ENCODE measurements at places on chromosomes 7 and 10.

GRCh38 chr7:110534241-110534931, 556.5 kb upstream of the LRRN3 start:
- no peak for DNase-seq

GRCh38 chr10:12635127-12635541, 285.8 kb downstream of the CAMK1D start:
- no peak for DNase-seq

- DNase-seq = no peak
Observed at GRCh38 chr7:121371883-121372282, 24.2 kb downstream of the FAM3C start.

DNA sequence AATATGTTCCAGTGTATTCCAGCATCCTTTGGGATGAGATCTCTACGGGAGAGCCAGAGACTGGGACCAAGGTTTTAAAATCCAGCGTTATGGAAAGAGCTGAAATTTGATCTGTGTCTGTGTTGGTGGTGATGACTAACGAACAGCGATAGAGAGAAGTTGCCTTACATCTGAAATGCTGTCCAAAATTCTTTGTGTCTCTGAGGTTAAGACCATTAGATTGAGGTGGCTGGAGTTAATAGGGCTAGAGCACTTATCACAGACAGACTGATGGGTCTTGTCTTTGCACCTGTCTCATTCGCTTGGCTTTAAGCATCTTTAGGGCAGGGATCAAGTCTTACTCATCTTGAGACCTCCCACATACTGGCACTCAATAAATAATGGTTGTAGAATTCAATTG, 41.0 kb upstream of the RAPGEF5 start:
- no peak for DNase-seq

- DNase-seq = no peak
Observed at GRCh38 chr7:81487516-81487915, 282.3 kb downstream of the HGF start.

DNA sequence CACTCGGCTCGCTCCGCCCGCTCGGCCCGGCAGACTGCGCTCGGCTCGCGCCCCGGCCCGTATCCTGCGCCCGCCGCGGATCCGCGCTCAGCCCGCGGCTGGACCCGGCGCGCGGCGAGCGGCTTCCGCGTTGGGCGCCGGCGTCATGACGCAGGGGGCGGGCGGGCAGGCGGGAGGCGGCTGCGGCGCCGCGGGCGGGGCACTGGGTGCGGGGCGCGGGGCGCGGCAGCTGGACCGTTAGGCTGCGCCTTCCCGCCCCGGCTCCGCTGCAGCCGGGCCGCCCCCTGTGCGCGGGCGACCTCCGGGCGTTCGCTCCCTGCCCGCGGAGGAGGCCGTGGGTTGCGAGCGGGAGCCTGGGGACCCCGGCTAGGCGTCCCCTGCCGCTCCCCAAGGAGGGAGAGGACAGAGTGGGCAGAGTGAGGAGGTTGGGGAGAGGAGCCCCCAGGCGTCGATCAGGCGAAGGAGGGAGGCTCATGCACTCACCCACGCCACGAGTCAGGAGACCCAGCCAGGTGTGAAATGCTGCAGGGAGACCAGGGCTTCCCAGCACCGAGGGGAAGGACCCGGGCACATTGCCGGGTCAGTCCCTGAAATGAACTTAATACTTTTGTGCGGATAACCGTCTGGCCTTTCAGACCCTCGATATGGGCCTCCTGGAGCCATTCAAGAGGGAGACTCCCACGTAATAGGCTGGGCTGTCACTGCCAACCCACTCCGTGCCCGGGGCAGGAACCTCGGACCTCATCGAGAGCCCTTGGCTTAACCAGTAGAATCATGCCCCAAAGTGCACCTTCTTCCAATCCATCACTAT, at the start of gene PIP4K2A:
Gene PIP4K2A, minus strand, starts transcription at position 100 of the 811 bp plus-strand sequence. CDS start 252 bp downstream, outside the sequence.
- DNase-seq = peak; percentile 87

DNA sequence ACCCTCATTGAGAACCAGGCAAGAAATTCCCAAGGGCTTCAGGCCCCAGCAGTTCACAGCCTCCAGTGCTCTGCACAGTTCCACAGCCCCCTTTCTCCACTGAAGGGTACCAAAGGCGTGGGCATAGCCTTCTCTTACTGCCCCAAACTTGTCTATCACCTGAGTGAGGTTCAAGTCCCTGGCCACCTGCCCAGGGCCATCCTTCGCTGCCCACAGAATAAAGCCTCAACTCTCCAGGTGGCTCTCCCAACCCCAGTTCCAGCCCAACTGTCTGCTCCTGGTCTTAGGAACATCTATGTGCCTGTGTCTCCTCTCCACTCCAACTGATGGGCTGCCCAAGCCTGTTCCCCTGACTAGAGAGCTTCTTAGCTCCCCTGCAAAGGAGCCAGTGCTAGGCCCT, 79.1 kb downstream of the FAM53B start:
- DNase-seq = no peak

DNA sequence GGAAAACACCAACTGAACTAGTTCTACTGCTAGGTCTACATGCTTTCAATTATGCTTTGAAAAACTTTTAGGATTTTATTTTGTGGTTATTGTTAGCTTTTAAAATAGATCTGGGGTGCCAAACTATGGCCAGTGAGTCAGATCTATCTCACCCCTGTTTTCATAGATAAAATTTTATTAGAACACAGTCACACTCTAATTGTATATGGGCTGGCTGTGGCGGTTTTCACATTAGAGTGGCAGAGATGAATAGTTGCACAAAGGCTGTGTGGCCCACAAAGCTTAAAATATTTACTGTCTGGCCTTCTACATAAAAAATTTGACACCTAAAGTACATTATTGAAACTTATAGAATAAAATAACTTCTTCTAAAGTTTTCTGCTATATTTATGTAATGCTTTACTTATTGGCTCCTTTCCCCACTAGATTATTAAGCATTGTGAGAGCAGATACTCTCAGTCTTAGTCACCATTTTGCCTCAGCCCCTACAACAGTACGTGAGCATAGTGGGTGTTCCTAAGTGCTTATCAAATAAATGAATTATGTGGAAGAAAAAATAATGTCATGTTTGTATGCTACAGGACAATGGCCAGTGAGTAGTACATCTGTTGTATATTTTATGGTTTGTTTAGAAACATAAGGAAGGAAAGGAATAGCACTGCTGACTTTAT, 5.4 kb upstream of the SUV39H2 start:
- no peak for DNase-seq

- DNase-seq = peak; percentile 40
Observed at GRCh38 chr7:130721486-130722277, 12.3 kb downstream of the KLF14 start.

DNA sequence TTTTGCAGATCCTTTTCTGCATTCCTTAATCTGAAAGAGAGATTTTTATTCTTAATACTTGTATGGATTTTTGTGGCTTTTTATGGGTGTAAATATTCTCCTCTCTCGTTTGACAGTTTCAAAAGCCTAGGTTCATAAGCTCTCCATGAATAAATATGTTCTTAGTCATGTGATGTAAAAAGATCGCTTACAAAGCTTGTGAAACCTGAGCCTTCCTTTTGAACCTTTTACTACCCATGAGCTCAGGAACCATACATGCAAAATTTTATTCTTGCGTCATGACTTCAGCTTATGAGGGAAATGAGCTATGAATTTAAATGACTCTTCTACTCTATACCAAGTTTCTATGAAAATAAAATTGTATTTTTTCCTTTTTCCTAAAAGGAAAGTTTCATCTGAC, 98.7 kb downstream of the POLL start:
- no peak for DNase-seq

DNA sequence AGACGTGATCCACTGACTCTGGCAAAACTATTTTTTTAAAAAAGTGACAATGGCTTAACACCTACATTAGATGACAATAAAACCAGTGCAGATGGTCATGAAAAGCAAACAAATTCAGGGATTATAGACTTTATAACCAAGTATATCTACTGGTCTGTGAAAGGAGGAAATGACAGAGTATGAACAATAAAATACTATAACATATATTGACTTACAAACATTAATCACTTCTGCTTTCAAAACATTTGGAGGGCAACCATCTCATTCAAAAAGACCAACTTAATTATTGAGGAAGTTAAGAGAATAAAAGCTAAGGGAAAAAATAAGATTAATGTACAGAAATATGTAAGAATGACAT, 34.8 kb downstream of the JMJD1C start:
- DNase-seq = no peak

GRCh38 chr7:108330227-108330626, 126.0 kb downstream of the NRCAM start:
- DNase-seq = no peak

DNA sequence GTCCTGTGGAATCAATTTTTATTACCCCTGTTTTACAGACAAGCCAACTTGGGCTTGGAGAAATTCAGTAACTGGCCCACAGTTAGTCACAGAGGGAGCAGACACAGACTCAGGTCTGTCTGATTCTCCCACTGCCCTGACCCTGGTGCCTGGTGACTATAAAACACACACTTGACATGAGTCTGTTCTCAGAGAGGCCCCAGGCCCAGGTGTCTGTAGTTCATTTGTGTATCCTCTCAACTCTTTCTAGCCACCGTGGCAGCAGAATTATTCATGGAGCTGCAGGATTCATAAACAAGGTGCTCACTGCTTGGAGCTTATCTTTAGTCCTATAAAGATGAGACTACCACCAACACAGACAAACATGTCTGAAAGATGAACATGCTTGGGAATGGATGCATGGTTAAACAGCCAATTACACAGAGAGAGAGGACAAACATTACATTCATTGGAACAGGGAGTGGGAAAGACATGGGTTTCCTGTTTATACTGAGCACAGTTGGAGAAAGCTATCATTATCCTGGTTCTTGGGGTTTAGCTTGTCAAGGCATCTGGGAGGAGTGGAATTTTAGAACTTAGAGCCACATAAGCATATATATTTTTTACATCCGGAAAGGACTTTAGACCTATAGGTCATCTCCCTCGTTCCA, 79.1 kb upstream of the PDCD4 start:
- no peak for DNase-seq

DNA sequence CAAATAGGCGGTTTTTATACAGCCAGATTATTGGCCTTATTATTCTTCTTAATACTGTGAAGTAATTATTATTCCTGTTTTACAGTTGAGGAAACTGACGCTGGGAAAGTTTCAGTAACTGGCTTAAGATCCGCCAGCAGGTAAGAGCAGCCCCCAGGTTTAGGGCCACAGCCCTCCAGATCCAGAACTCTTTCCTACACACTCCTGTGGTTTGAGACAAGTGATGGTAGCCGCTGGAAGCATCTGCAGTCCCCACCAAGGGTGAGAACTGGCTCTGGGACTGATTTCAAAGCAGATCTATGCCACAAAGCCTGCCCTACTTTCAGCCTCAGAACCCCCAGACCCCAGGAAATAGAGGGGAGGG, 3.0 kb upstream of the UNC5B start:
- peak; percentile 30 for DNase-seq

DNA sequence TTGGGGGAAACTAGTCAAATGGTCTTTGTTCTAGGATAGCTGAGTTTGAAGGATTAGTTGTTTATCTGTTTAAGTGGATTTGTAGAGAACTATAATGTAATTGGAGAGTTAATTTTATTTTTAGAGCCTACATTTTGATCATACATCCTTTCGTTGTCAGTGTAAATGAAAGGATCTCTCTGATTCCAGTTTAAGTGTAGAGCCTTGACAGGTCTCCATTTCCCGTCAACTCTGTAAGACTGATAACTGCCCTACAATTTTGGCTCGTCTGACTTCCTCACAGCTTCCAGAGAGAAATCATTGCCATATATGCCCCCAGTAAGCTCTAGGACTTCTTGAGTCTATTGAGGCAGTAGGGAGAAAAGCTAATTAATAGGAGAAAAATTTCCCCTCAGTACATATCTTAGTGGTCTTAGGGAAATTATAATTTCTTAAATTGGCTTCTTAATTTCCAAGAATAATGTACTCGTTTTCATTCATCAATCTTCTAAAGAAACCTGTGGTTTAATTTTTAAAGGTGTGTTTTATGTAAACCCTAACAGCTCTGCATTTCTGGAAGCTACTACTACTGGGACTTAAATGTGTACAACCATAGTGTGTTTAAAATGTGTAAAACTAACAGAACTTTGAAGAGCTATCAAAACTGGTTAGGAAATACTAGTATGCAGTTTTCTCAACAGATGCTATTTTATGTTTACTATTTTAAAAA, 3.8 kb downstream of the KMT2E start:
- no peak for DNase-seq

- DNase-seq = peak; percentile 46
Observed at GRCh38 chr10:36373424-36374096, 731.5 kb upstream of the FZD8 start.

DNA sequence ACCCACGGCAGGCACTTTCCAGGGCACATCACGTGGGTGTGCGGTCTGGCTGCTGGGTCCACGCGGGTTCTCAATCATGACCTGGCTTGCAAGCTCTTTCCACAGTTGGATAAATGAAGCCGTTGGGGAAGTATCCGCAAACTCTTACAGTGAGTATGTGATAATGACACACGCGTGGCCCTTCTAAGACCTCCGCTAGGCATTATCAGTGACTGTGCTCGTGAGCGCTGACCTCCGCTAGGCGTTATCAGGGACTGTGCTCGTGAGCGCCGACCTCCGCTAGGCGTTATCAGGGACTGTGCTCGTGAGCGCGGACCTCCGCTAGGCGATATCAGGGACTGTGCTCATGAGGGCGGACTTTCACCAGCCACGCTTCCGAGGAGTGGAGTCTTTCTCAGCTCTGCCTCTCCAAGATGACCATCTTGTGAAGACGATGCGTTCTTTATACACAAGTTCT, 107.0 kb downstream of the WDR37 start:
- no peak for DNase-seq

GRCh38 chr10:114687459-114687858, 29.4 kb upstream of the ABLIM1 start:
- no peak for DNase-seq

DNA sequence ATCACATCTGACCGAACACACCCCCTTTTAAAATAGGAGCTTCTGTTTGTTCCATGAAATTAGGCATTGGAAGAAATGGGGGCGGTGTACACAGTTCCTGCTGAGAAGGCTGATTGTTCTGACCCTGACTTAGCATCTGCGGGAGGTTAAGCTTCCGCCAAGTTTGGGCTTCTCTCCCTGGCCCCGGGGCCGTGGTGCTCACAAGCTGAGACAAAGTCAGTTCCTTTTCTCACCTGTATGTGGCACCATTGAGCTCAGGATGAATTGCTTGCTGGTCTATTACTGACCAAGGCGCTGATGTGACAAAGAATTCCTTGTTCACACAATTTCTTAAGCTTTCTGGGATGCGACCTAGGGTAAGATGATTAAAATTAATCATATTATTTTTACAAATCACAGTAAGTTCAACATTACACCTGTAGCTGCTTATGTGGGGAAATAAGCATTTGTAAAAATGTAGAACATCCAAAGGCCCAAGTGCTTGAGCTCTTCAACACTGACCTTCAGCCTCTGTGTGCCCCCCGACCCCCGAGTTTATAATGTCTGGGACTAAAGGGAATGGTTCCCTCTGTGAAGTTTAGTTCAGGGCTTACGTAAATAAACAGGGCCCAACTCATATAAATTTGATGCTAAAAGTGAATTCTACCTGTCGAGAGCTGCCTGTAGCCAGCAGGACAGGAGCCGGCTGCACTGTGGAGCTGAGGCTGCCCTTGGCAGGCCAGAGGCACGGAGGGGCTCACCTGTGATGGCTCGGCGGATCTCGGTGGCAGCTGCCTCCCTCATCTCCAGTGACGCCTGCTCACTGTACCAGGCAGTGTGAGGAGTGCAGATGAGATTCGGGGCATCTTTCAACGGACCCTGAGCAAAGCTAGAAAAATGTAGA, 50.8 kb downstream of the ZRANB1 start:
- peak; percentile 75 for DNase-seq

GRCh38 chr7:44971902-44972441, 6.8 kb downstream of the MYO1G start:
- no peak for DNase-seq

- peak; percentile 88 for DNase-seq
Observed at GRCh38 chr7:102152672-102153598, 133.7 kb upstream of the SH2B2 start.

- DNase-seq = no peak
Observed at GRCh38 chr7:104814671-104815400, 199.2 kb upstream of the KMT2E start.

GRCh38 chr10:110625356-110625894, 18.7 kb upstream of the RBM20 start:
- DNase-seq = no peak

Measured in H7 (cell line).